Sciatic nerve (tissue), 2 donors: ENCODE measurements at places on chromosomes 13 and 19. TPM values are rescaled to one million over a fixed set of nuclear protein-coding genes. Genes with fewer than 3 reads are reported as not detected.

DNA sequence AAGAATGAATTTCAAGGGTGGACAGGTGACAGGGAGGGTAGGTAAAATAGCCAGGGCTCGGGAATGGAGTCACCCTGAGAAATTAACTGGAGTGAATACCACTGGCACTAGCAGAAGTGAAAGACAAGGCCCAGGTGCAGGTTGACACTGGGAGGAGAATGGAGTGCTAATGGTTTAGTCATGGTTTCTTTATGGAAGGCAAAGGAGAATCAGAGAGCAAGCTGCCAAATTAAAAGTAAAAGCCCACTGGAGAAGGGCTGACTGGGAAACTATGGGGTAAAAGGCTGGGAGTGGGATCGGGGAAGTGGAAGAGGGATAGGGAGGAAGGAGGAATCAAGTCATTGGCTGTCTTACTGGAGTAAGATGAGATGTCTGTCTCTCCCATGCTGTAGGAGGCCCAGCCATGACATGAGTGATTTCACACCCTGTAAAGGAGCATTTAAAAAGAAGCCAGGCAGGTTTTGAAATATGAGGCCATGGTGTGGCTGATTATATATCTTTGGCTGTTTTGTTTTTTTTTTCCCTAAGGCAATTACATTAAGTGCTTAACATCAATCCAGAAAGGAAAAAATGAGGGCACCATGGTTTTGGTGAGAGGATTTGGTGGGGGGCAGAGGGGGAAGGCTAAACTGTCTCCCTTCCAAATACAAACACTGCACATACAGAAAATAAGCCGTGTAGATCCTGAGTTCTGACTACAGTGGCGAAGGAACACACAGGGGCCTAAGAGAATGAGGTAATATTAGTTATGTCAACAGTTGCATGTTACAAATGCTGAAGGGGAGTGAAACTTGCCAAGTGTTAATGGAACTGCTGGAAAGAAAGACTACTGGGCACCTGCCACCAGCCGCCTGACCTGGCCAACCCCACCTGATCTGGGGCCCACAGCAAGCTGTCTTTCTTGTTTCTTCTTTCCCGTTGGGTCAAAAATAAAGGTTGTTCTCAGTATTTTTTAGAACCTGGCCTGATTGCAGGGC is 183.5 kb upstream of the TSC22D1 start:
- DNase-seq: no peak

OR10H1 gene
- not detected for total RNA-seq

GRCh38 chr19:7619671-7620441 is 9.5 kb downstream of the XAB2 start:
- no peak for DNase-seq

ZNF649 gene
- 16.3 TPM for total RNA-seq

NUMBL gene
- total RNA-seq: 123 TPM

GRCh38 chr19:50512999-50513745 is 541 bp downstream of the ASPDH start:
- no peak for DNase-seq

DNA sequence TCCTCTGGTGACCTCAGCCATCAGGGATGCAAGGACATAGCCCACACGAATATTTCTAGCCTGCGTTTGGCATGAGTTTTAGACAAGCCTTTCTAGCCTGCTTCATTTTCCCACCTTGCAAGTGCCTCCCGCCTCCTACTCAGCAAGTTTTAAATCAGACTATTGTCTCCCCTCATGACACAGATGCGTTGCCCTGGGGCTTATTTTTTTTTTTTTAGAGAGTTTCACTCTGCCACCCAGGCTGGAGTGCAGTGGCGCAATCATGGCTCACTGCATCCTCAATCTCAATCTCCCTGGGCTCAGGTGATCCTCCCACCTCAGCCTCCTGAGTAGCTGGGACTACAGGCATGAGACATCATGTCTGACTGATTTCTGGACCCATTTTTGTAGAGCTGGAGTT is 14.6 kb downstream of the GJB2 start:
- DNase-seq: no peak

MEIS3 gene
- 6.6 TPM for total RNA-seq

- DNase-seq: no peak
Measured at GRCh38 chr13:103531278-103531677, 465.1 kb upstream of the SLC10A2 start.

ATP8A2 gene
- total RNA-seq: 1.2 TPM

- DNase-seq: peak; percentile 98
Measured at GRCh38 chr19:49148784-49149651, 6.2 kb downstream of the HRC start.

DNA sequence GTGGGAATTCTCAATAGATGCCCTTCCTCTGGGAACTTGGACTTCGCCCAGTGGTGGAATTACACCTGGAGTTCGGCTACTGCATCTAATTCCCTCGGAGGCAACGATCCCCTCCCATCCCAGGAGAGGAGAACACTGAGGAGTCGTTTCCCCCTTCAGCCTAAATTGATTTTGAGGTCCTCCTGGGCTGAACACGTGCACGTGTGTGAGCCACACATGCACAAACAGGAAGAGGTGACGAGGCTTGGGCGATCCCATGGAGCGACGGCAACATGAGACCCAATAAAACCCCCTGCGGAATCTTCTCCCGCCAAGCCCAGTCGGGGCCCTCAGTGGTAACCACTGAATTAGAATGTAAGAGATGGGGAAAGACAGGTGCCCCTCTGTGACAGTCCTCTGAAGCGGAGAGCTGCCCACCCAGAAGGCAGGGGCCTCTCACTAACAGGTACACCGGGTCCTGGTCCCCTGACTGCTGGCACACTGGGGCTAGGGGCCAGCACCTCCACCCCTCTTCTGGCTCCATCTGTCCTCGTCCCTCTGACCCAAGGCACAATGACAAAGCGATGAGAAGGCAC is 4.5 kb downstream of the MLLT1 start:
- peak; percentile 47 for DNase-seq

LGALS14 gene
- total RNA-seq: not detected

SMIM24 gene
- total RNA-seq: not detected

HSD17B14 gene
- 22.2 TPM for total RNA-seq

DNA sequence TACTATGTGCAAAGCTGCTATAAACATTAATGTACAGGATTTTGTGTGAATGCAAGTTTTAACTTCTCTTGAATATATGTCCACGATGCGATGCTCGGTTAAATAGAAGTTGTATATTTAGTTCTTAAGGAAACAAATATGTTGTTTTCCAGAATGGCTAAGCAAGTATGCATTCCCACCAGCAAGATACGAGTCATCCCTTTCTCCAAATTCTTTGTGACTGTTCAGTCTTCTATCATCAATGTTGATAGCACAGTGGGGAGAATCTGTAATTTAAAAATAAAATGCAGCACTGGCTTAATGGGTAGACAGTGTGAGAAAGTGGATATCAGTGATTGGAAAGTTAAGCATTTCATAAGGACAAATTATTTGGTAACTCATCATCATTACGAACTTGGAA is 1340.8 kb downstream of the PCDH9 start:
- DNase-seq: no peak

PPP1R13L gene
- 20.7 TPM for total RNA-seq

ZNF571 gene
- 10.7 TPM for total RNA-seq

BCAM gene
- total RNA-seq: 164 TPM

DNA sequence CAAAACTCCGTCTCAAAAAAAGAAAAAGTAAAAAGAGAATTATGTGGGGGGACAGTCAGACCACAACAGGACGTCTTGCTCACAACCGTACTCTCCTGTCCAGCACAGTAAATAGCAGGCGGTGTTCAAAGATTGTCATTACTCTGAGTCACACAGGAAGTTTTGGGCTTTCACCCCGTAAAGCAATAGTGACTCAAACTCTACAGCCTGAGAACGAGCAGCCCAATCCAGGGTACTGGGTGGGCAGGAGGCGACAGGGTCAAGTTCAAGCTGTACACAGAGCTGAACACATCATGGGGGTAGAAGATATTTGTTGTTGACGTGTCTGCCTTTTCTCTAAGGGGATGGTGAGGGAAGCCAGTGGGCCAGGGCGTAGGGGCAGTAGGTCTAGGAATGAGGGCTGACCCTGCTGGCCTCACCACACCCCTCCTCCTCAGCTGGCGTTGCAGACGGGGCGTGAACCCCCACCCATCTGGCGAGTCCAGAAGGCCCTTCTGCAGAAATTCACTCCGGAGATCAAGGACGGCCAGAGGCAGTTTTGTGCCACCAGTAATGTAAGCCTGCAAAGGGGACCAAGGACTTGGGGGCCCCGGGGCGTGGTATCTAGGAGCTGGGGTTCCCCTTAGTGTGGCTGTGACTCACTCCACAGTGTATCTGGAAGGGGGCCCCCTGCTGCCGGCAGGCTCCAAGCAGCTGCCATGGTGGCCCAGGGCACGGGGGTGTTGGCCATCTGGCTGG is 23.3 kb downstream of the PRR12 start:
- no peak for DNase-seq

DNA sequence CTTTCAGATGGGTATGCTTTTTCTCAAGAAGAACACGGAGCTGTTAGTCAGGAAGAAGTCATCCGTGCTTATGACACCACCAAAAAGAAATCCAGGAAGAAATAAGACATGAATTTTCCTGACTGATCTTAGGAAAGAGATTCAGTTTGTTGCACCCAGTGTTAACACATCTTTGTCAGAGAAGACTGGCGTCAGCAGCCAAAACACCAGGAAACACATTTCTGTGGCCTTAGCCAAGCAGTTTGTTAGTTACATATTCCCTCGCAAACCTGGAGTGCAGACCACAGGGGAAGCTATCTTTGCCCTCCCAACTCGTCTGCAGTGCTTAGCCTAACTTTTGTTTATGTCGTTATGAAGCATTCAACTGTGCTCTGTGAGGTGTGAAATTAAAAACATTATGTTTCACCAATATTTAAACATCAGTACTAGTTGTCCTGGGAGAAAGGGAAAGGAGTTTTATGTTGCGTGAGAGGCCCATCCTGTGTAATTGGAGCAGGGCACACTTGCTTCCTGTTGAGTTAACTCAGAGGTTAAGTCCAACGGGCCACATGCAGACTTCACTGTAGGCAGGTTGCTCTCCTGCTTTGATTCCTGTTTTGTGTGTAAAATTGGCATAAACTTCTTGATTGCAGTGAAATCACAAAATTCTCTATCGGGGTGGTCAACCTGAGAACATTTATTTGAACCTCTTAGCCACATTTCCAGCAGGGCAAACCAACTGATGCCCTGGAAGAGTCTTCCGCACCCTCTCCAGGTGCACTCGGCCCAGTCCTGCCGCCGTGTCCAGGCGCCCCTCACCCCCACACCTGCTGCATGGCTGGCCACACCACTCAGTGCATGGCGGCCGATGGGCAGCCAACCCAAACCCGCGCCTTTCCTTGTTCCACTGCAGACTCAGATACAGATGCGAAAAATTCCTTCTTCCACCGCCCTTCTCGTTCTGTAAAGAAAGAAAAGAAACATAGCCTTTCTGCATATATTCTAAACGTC is 31.6 kb downstream of the SHISA2 start:
- DNase-seq: no peak

DNA sequence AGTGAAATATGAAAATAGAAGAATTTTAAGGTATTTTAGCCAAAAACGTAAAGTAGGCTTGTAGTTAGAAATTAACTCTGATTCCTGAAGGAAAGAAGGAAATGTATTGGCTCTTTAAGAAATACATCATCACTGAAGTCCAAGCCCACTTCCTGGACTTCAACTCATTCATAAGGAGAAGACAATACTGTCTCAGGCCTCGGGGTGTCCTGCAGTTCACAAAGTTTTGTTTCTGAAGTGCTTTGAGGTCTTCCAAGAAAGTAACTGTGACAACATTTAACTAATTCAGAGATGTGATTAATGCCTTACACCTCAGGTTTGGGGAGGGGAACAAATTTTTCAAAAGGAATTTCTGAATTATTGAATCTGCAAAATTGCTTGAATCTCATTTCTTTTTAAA is 65.8 kb upstream of the STARD13 start:
- DNase-seq: no peak

GRCh38 chr19:46111376-46111775 is 13.1 kb downstream of the IGFL3 start:
- no peak for DNase-seq

CEACAM7 gene
- not detected for total RNA-seq

ARL11 gene
- 1.1 TPM for total RNA-seq

C1QTNF9B gene
- 3.0 TPM for total RNA-seq

DNA sequence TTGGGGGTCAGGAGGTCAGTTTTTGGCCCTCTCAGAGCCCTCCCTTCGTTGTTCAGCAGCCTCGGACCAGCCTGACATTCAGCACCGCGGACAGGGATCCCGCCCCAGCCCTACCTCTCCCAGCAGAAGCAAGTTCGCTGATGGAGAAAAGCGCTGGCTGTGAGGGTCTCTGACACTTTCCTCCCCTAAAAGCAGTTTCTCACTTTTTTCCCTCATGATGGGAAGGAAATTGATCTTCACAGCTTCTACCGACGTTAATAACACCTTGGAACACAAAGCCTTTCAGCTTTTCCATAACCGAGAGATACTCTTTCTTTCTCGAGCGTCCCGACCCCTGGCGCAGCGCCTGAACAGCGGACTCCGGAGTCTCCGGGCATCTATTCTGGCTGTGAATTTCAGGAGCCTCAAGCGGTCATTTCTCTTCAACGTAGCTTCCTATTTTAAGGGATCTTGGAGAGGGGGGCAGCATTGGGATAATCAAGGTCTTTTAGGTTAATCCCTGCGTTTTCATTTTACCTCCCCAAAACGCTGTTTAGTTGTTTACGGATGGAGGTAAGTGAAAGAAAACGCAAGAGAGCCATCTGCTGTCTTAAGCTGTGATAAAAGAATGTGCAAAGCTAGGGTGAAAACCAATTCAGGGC is 467.2 kb downstream of the ITGBL1 start:
- peak; percentile 62 for DNase-seq

GRCh38 chr13:109401307-109401706 is 385.1 kb downstream of the IRS2 start:
- DNase-seq: no peak
